ENCODE measurements at places on chromosomes 2 and 18. TPM values are rescaled to one million over a fixed set of nuclear protein-coding genes. Genes with fewer than 3 reads are reported as not detected.
A peak's percentile ranks its signal among the peaks of the same experiment; 100 is the strongest.

- no peak for ATAC-seq
These were observed 37.9 kb upstream of the TTR start for GRCh38 chr18:31553800-31554199.

DNA sequence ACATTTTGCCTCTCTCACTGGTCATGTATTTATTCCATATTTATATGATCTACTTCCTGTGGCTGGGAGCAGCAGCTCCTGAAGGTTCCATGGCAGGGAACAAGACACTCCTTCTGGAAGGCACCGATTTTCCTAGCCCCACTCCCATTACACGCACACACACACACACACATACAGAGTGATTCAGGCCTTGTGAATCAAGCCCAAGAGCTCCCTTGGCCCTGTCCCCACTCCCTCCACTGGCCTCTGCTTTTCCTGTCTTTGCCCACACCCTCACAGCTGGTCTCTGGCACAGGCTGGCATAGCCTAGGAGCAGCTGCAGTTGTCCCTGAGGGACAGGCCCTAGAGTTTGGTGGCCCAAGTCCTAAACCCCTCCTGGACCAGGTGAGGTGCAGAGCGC is 201.7 kb downstream of the NAPG start:
- no peak for ATAC-seq

The UXS1 gene
- total RNA-seq, result 18.2 TPM

DNA sequence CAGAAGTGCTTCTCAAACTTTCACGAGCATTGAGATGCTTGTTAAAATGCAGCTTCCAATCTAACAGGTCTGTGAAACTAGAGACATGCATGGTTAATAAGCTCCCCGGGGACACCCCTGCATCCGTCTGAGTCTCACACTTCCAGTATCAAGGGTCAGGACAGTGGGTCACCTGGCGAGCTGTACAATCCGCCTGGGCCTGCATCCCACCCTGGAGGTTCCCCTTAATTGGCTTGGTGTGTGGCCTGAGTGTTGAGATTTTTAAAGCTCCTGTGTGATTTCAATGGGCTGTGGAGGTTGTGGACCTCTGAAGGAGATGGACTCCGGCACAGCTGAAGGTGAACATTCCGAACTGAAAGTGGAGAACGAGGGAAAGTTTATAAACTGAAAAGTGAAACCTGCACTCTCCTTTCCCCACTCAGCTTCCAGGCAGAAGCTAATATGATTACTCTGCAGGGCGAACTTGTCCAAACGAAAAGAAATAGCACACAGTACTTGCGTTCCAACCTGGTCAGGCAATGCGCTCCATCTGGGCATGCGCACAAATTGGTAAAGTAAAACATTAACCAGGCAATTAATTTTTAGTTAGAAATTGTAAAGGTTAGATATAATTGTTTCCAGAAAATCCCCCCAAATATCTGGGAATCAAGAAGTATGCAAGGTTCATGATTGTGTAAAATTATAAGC is 191.7 kb upstream of the ALKAL2 start:
- no peak for ATAC-seq

DNA sequence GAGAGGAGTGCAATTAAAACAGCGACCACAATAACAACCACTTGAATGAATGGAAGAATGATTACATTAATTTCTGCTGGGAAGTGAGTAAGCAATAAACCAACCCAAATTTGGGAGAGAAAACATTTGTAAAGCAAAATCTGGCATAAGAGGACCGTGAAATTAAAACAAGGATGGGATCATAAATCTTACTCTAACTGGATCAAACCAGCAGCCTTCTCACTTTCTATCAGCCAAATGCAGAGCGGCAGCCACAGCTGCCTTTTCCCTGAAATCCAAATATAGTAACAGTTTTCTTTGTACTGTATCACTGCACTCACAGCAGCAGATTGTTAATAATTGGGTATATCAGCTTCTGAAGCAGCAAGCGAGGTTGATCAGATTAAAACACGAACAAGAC is 245.2 kb upstream of the REG3G start:
- no peak for ATAC-seq

GRCh38 chr2:40540026-40540425 is 88.1 kb upstream of the SLC8A1 start:
- no peak for ATAC-seq

The FLACC1 gene
- 0.56 TPM for total RNA-seq

The NOSTRIN gene
- 3.6 TPM for total RNA-seq

- ATAC-seq, result no peak
These were observed 63.7 kb upstream of the DAPL1 start for GRCh38 chr2:158731386-158731785.

The UGGT1 gene
- 33.5 TPM for total RNA-seq

The WDSUB1 gene
- 7.5 TPM for total RNA-seq

GRCh38 chr18:44986933-44987332 is 306.2 kb downstream of the SETBP1 start:
- ATAC-seq, result no peak

DNA sequence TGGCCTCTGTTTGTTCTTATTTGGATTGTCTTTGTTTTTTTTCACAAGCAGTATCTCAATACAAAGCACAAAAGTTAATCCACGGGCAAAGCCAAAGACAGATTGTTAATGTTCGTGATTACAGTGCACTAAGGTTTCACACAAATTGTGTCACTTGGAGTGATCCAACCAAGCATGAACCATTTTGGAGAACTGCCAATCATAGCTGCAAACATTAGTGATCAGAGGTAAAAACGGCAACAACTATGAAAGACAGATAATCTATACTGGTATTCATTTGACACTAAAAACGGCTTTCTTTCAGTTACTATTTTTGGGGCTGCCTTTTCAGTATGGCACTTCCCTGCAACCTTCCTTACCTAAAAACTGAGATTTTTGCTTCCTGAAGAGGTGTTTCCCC is 213.1 kb upstream of the GULP1 start:
- no peak for ATAC-seq

GRCh38 chr2:197284956-197285355 is 25.6 kb downstream of the ANKRD44 start:
- no peak for ATAC-seq

- ATAC-seq, result peak; percentile 89
These were observed 15.9 kb downstream of the CDKL4 start for GRCh38 chr2:39227628-39228412.

The IL18RAP gene
- 0.64 TPM for total RNA-seq

GRCh38 chr2:64165706-64166105 is 21.5 kb upstream of the PELI1 start:
- no peak for ATAC-seq

DNA sequence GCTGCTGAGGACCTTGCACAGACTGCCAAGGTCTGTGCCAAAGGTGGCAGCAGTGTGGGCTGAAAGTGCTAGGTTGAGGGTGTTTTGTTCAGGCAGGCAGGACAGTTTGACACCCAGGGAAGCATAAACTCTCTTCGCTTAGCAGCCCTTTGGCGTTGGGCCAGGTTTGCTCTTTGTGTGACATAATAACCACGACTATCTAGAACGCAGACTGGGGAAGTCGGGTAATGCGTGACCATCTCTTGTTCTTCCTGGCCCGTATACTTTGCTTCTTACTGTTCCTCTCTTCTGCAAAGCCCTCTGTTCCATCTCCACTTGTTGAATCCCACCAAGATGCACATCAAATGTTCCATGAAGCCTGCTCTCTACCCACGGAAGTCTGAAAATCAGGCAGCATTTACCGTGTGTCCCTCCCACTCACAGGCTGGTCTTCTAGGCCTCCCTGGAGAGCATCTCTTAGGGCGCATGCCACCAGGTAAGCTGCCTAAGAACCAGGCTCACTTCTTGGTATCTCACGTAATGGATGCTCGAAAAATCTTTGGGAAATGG is 96.7 kb upstream of the LMAN1 start:
- ATAC-seq, result no peak

The AQP12B gene
- total RNA-seq, result not detected

DNA sequence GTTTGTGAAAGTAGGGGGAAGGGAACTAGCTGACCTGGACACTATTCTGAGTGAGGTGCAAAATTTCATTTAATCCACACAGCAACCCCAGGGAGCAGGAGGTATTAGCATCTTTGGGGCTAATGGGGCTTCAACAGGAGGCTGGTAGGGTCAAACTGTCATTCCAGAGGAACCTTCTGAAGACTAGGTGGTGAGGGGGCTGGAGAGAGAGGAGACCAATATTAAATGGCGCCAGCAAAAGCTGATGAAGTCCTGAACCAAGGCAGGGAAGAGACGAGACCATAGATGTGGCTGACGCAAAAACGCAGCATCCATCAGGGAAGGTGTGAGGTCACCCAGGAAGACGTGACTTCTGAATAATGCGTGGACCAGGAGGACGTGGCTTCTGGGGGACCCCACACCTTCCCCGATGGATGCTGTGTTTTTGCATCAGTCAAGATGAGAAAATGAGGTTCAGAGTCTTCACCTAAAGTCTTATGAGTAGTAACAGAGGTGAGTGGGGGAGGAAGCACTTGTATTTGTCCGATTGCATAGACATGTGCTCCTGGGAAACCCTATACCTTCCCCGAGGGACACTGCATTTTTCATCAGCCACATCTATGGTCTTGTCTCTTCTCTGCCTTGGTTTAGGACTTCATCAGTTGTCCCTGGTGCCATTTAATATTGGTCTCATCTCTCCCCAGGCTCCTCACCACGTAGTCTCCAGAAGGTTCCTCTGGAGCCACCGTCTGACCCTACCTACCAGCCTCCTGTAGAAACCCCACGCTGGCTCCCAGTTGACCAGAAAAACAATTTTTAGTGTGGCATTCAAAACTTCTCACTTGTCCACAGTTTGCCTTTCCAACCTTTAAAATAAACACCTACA is 188.6 kb downstream of the MYCN start:
- no peak for ATAC-seq

GRCh38 chr2:225779829-225780228 is 380.3 kb downstream of the NYAP2 start:
- no peak for ATAC-seq

DNA sequence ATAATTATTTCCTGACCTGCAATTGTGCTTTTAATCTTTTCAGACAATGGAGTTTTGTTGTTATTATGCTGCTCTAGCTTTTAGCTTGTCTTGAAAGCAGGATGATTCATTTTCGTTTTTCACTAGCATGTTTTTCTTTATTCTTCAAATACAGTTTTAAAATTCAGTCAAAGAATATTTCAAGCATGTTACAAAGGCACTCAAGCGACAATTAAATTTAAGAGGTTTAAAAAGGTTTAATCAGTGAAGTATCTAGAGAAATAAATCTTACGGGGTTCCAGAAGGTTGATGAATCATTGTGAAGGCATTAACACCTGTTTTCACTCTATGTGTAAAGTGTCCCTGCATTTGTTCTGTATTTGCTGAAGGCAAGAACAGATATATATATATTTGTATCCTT is 390.7 kb upstream of the TMEFF2 start:
- no peak for ATAC-seq

DNA sequence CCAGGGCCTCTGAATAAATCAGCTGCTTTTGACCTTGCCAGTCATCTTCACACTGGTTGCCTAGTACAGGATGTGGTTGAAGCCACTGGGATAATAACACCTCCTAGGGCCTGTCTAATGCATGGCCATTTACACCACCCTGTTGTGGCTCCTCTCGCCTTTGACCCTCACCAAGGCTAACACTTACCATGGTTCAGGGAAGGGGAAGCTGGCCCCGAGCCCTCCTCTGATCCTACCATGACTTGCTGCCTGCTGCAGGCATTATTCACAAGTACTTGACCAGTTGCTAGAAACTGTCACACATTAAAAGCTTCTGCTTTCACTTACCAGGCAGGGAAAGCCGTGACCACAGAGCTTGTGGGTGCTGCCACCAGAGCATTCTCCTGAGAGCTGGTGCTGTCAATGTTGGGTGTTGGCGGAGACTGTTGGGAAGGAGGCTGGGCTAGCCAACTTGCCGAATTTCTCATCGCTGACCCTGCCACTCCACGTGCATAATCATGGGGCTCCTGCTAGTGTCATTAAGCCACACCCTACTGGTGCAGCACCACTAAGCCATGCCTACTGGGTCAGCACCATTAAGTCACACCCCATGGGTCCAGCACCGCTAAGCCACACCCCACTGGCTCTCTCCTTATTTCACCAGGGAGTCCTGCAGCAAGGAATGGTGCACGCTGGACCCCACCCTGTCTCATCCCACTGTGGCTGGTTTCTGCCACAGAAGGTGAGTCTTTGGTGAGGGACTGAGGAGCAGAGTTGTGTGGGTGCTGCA is 47.0 kb upstream of the TTC39C start:
- ATAC-seq, result no peak

DNA sequence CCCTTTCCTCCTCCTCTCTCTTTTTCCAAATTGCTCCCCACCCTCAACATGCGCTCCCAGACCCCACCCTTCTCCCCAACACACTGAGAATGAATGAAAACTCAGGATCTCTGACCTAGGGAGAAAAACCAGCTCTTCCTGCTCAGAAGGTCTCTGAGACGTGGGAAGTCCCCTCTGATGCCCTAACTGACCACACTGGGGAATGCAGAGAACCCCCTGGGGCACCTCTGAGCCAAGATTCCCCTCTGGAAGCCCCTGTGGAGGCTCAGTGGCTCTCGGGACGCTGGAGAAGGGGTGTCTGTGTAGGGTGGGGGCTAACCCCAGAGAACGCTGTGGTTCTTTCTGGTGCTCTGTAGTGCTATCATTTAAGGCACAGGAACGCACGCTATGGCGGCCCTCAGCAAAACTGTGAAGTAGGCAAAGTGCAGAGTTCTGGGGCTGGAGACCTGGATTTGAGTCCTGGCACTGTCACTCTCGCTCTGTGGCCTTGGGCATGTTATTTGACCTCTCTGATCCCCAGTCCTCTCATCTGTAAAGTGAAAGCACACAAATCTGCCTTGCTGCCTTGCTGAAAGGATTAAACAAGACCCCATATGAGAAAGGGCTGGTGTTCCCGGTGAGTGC is 17.1 kb downstream of the ATOH8 start:
- no peak for ATAC-seq

- ATAC-seq, result no peak
These were observed 194.8 kb upstream of the DOK6 start for GRCh38 chr18:69205925-69206324.

GRCh38 chr2:207111757-207112156 is 54.0 kb downstream of the KLF7 start:
- no peak for ATAC-seq

GRCh38 chr18:78180741-78181140 is 798.9 kb upstream of the SALL3 start:
- ATAC-seq, result no peak

- ATAC-seq, result no peak
These were observed 24.4 kb downstream of the EIF4E2 start for GRCh38 chr2:232574674-232575403.

DNA sequence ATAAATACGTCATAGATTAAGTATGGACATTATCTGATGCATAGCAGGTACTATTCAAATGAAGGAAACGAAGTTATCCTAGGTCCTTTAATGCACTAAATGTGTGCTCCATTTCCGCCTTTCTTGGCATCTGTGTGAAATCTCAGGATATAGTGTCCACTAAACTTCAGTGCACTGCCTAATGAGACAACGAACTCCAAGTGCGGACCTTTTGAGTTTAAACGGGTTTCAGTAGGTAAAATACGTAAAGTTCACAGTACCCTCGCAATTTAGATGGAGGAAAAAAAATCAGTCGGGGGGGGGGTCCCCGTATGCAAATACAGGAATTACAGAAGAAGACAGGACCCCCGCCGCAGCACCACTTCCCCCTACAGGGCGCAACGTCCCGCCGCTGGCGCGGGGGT is 729 bp upstream of the REL start:
- ATAC-seq, result no peak

The RPRM gene
- total RNA-seq, result not detected

The LIMS4 gene
- total RNA-seq, result 0.20 TPM

The C2orf81 gene
- total RNA-seq, result 0.56 TPM

The ALK gene
- total RNA-seq, result 0.04 TPM

All from esophagus mucosa (tissue), 1 donor.